ENCODE measurements at places on chromosomes 3 and 15.

GRCh38 chr15:69838338-69838737, 259.4 kb downstream of the TLE3 start:
- no peak for DNase-seq

- DNase-seq: no peak
Measured at GRCh38 chr3:66473692-66474091, 27.1 kb downstream of the LRIG1 start.

DNA sequence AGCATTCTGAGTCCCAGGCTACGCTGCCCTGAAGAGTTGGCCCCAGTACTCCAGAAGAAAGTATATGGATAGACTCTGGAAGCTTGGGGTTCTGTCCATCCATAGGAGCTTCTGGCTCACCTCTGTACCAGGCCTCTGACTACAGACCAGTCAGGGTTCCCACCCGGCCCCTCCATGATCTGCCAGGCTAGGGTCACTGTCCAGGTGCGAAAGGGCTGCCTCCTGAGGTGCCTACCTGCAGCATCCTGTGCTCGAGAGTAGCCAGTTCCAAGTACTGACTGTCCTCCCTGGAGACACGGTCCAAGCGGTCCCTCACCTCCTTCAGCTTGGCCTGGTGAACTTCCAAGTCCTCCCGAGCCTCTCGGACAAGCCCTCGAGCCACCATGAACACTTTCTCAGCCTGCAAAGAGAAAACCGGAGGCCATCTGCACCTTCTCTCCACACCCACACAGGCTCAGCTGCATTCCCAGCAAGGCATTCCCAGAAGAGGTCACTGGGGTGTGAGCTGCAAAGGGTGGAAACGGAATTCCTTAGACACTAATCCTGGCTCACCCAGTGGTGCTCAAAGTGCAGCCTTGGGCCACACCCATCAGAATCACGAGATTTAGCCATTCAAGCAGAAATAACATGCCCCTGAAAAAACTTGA, 3.7 kb upstream of the PLXNB1 start:
- no peak for DNase-seq

GRCh38 chr15:87829332-87830050, 427.0 kb downstream of the NTRK3 start:
- DNase-seq: no peak

DNA sequence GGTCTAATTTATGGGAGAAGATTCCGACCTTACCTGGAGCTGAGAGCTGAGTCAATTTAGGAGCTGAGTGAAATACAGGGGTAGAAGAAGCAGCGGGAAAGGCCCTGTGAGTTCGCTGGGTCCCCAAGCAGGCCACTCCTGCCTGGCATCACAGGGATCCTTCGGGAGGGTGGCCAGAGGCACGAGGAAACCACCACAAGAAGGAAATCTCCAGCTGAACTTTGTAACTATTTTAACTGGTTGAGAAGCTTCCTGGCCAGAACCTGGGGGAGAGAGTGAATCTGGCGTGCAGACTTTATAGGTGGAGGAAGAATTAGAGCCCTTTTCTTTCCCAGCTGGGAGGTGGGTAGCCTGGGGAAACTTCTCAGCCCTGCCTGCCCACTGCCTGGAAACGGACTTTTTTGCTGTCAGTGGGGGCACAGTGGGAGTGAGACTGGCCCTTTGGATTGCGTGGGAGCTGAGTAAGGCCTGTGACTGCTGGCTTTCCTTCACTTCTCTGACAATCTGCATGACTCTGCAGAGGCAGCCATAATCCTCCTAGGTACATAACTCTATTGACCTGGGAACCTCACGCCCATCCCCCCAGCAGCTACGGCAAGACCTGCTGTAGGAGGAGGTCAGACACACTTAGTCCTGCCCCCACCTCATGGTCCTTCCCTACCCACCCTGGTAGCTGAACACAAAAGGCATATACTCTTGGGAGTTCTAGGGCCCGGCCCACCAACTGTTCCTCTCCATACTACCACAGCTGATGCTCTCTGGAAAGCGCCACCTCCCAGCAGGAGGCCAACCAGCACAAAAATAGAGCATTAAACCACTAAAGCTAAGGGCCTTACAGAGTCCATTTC, 340.7 kb downstream of the CNTN3 start:
- DNase-seq: no peak

DNA sequence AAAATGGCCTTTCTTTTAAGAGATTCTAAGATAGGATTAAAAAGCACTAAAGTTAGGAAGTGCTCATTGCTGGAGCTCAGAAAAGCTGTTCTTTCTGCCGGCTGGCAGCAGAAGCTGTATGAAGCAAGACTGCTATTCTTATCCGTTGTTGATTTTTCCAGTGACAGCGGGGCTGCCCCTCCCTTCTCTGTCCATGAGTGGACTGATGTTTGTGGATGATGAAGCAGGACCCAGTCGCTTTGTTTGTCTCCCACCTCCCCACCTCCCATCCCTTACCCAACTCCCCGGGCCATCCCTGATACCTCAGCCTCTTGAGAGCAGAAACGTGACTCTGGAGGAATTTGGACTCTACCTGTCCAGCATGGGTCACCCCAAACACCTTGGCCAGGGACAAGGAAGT, 10.3 kb upstream of the MUSTN1 start:
- no peak for DNase-seq

DNA sequence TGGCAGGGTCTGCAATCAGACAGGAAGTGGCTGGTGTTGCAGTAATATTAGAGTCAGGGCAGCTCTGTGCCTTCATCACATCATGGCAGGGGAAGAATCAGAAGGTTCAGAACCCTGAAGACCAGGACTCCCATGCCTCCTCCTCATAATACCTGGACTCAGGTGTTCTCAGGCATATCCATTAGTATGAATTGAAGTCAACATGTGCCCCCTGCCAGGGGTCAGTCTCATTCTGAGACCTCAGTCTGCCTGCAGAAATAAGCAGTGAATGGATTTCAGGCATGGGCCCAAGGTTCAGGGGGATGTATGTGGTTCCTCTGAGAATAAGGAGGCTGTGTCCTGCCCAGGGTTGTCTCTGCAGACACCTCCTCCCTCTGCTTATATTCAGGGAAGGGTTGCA, 74.2 kb downstream of the SPSB4 start:
- no peak for DNase-seq

- DNase-seq: no peak
Measured at GRCh38 chr3:113791381-113791780, 44.5 kb downstream of the ATP6V1A start.

GRCh38 chr3:120526011-120526870, 69.9 kb upstream of the NDUFB4 start:
- DNase-seq: no peak

- no peak for DNase-seq
Measured at GRCh38 chr15:41901431-41901830, 7.6 kb upstream of the SPTBN5 start.

GRCh38 chr3:23051240-23052140, 151.6 kb upstream of the UBE2E2 start:
- no peak for DNase-seq

GRCh38 chr15:22810033-22810852, 23.8 kb downstream of the NIPA1 start:
- no peak for DNase-seq

DNA sequence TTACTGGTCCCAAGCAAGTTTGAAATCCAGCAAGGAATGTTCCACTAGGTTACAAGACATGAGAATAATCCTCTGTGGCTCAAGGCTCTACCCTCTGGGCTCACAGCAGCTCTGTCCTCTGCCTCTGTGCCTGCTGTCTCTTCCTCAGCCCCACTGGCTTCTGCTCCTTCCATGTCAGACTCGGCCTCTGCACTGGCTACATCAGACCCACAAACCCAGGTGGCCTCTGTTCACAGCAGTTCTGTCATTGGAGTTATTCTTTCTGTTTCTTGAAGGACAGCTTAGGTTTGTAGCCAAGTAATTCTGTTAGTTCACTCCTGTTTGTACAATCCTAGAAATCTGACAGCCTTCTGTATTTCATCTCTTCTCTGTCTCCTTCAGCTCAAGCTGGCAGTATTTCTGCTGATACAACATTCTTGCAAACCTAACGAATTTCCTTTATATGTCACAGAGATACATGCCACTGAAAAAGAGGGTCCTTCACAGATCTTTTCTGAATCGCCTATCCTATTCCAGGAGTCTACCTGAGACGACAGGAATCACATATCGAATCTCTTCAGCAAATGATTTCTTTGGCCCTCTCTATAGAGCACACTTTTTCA, 227.8 kb upstream of the PLSCR5 start:
- no peak for DNase-seq

All from Kasumi-1 (cell line).